ENCODE measurements at places on chromosomes 5 and 9.

DNA sequence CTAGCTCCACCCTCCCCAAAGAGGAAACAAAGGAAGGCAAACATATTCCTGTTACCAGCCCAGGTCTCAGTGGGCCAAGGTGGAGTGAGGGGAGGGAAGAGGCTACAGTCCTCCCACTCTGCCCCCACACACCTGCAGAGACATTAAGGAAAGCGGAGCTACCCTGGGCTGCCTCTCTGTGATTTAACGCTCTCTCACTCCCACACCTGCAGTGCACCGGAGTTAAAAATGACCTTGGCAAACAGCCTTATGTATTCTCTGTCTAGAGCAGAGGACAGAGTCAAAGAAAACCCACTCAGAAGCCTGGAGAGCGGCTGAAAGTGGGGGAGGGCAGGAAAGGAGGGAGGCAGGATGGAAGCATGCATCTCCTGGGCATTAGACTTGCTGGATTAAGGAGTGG is 32.7 kb downstream of the KCNIP1 start:
- no peak for DNase-seq

- no peak for DNase-seq
These were observed 175.8 kb downstream of the TMEM167A start for GRCh38 chr5:82901281-82901888.

GRCh38 chr9:130073373-130073772 is 19.7 kb downstream of the GPR107 start:
- DNase-seq: no peak

DNA sequence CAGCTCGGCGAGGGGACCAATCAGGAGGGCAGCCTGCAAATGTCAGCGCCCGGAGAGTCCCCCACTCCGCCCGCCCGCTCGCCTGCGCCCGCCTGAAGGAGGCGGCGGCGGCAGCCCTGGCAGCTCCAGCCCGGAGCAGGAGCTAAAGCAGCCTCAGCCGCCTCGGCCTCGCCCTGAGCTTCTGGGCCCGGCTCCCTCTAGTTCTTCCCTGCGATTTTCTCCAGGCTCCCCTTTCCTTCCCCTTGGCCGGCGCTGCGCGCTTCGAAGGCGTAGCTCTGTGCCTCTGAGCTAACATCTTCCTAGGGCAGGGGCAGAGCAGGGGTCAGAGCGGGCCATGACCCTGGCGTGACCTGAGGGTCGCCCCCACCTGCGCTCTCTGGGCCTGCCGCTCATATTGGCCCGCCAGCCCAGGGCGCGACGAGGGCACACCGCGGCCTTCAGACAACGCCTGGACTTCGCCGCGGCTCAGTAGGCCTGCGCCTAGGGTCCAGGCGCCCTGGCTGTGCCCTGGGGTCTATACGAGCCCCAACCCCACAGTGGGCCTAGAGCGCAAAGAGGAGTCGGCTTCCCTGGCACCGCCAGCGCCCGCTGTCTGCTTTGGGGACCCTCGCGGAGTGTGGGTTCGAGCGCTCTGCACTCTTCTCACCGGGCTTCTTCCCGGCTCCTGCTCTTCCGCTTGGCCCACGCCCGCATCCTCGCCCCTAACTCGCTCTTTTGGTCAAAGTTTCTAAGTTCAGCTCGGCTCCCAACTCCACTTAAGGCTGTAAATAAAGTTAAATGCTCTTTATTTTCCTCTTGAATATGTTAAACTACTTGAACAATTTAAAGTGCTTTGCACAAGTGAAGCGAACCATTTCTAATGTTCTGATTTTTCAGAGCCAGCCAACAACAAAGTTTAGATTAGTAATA is 504 bp upstream of the OTP start:
- DNase-seq: no peak

GRCh38 chr9:12988258-12988657 is 213.4 kb downstream of the LURAP1L start:
- DNase-seq: no peak

DNA sequence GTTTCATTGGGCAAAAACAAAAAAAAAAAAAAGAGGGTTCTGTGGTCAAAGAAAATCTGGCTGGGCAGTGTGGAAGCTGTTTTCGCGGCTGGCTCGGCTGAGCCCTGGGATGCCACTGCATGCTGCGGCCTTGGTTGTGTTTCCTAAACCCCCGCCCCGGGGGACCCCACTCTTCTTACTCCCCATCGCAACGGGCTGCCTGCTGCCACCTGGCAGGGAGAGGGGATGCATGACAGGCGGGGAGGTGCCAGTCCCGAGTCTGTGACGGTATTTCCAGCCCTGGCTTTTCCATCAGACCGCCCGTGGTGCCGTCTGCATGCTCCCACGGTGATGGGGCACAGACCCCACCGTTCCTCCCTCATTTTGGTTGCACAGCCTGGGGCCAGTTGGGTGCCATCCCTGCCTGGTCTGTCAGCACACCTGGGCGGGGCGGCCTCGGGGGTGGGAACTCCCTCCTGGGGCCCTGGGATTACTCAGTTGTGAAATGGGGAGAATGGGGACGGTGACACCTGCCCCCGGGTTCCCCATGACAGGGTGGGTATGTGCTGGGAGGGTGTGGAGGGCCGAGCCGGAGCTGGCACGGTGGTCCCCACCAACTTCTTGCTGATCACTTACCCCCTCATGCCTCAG is 101.0 kb downstream of the RXRA start:
- no peak for DNase-seq

- DNase-seq: no peak
These were observed 20.1 kb downstream of the PDE6A start for GRCh38 chr5:149924486-149924885.

DNA sequence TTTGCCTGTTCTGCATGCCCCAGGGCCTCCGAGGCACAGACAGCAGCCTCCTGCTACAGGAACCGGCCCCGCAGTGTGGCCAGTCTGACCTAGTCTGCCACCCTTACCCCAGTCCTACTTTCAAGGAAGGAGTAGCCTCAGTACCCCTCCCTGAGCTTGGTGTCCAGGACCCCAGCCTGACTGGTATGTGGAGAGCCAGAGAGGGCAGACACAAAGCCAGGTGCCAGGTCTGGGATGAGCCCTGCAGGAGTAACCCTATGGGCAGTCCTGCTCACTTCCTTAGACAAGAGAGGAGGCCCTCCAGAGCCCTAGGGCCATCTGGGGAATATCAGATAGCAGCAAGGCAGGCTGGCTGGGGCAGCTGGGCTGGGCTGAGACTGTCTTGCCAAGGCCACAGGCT is 67.8 kb downstream of the NRG2 start:
- no peak for DNase-seq

GRCh38 chr5:6718161-6718681 is 5.0 kb downstream of the TENT4A start:
- DNase-seq: no peak

DNA sequence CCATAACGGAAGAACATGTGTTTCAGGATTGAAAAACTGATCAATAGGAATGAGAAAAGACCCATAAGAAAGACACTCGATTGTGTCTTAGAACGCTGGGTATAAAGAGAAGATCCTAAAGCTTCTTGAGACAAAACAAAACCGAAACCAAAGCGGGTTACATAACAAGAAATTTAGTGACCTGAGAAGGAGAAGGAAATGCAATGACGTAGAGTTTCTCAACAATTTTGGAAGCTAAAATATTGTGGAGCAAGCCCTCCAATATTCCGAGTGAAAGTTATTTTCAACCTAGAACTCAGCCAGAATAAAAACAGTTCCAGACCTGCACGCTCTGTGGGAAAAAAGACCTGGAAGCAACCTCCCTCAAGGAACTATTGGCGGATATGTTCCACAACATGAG is 81.9 kb upstream of the FREM1 start:
- DNase-seq: no peak

- no peak for DNase-seq
These were observed 18.6 kb upstream of the AGXT2 start for GRCh38 chr5:35066260-35066795.

- no peak for DNase-seq
These were observed 290.4 kb upstream of the PDE4D start for GRCh38 chr5:60183881-60184280.
